ENCODE measurements at places on chromosomes 5 and 9. TPM values are rescaled to one million over a fixed set of nuclear protein-coding genes. Genes with fewer than 3 reads are reported as not detected.

The KYAT1 gene
- 3.3 TPM for polyA plus RNA-seq

GRCh38 chr9:14432666-14433350 lies 118.9 kb upstream of the NFIB start:
- no peak overlapping the region for H3K4me3 ChIP-seq
- peaks cover 3% of the 10 kb centered on the region for H3K27me3 ChIP-seq
- no peak overlapping the region for H3K27ac ChIP-seq

DNA sequence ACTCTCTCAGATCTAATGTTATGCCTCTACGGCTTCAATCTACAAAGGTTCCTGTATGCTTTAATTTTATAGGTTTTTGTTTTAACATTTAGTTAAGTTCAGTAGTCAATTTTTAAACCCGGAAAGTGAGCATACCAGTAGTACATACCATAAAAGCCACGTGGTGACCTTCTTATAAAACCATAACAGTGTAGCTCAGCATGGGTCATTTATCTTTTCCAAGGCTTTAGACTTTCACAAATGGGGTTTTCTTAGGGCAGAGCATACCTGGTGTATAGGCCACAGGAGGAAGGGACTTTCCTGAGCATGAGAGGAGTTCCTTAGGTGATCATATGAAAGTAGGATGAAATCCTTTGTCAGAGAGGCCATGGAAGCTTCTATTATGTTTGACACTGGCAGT lies 23.2 kb downstream of the ECM2 start:
- no peaks in the 10 kb centered on the region for H3K36me3 ChIP-seq
- DNase-seq, result no peak
- no peaks in the 10 kb centered on the region for H3K4me1 ChIP-seq
- no peaks in the 10 kb centered on the region for H3K27me3 ChIP-seq
- H3K27ac ChIP-seq, result no peak overlapping the region
- H3K4me3 ChIP-seq, result no peak overlapping the region

- no peak overlapping the region for H3K27ac ChIP-seq
- H3K36me3 ChIP-seq, result no peaks in the 10 kb centered on the region
- no peak overlapping the region for H3K4me3 ChIP-seq
- H3K4me1 ChIP-seq, result no peaks in the 10 kb centered on the region
These were observed 31.0 kb downstream of the UGT3A2 start for GRCh38 chr5:36035696-36036095.

The FCN2 gene
- not detected for polyA plus RNA-seq

The SLC27A6 gene
- not detected for polyA plus RNA-seq

The TAF11L5 gene
- not detected for polyA plus RNA-seq

GRCh38 chr9:129867136-129868022 lies 32.1 kb downstream of the USP20 start:
- no peak overlapping the region for H3K4me3 ChIP-seq
- no peak overlapping the region for H3K27ac ChIP-seq
- H3K36me3 ChIP-seq, result peaks cover 29% of the 10 kb centered on the region
- no peaks in the 10 kb centered on the region for H3K27me3 ChIP-seq

DNA sequence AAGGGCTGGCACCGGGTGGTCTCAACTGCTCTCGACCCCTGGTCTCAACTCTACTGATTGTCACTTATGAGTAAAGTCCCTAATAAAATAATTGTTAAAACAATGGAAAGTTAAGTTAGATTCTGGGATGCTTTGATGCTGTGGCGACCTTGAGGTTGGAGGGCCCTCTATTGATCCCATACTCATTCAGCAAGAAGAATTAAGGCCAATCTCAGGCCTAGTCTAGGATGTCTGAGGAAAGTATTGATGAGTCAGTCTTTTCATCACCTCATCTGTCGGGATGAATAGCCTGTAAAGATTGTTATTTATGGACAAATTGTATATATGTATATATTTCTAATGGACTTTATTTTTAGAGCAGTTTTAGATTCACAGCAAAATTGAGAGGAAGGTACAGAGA lies 50.8 kb downstream of the WDR36 start:
- H3K27ac ChIP-seq, result no peak overlapping the region
- peaks cover under 1% of the 10 kb centered on the region for H3K4me1 ChIP-seq
- no peak overlapping the region for H3K4me3 ChIP-seq
- no peaks in the 10 kb centered on the region for H3K27me3 ChIP-seq
- H3K36me3 ChIP-seq, result no peaks in the 10 kb centered on the region

- no peak overlapping the region for H3K4me3 ChIP-seq
- H3K27ac ChIP-seq, result no peak overlapping the region
- H3K27me3 ChIP-seq, result no peaks in the 10 kb centered on the region
- no peak for DNase-seq
- H3K4me1 ChIP-seq, result no peaks in the 10 kb centered on the region
These were observed 28.0 kb upstream of the SIL1 start for GRCh38 chr5:139226131-139226530.

- DNase-seq, result no peak
- no peak overlapping the region for H3K27ac ChIP-seq
- no peak overlapping the region for H3K4me3 ChIP-seq
These were observed 332.3 kb downstream of the TRPM3 start for GRCh38 chr9:70789086-70789485.

The DNLZ gene
- polyA plus RNA-seq, result 26.4 TPM

The GHR gene
- polyA plus RNA-seq, result not detected

DNA sequence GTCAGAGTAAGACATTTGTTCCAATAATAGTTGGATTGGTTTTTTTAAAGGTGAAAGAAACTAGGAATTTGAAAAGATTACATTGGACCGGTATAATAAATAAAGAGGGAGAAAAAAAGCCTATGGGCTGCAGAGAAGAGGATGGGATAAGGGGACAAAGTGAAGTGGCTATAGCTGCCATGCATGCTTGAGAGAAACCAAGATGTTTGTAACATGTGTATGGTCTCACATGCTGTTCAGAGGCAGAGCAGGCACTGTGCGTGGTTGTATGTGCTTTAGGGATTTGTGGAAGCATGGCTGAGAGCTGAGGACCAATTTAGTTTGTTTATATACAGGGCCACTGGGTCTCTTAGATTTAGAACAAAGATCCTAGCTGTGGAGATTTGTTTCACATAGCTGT lies 32.7 kb downstream of the LNPEP start:
- H3K27me3 ChIP-seq, result no peaks in the 10 kb centered on the region
- H3K4me3 ChIP-seq, result no peak overlapping the region
- H3K27ac ChIP-seq, result peak overlapping the region; percentile 23
- H3K36me3 ChIP-seq, result peaks cover 10% of the 10 kb centered on the region

- H3K27me3 ChIP-seq, result no peaks in the 10 kb centered on the region
- no peaks in the 10 kb centered on the region for H3K4me1 ChIP-seq
- no peak overlapping the region for H3K4me3 ChIP-seq
- H3K36me3 ChIP-seq, result no peaks in the 10 kb centered on the region
- H3K27ac ChIP-seq, result no peak overlapping the region
- DNase-seq, result no peak
These were observed 133.0 kb downstream of the SMC2 start for GRCh38 chr9:104227108-104227507.

- no peaks in the 10 kb centered on the region for H3K36me3 ChIP-seq
- H3K4me3 ChIP-seq, result no peak overlapping the region
- no peak overlapping the region for H3K27ac ChIP-seq
- DNase-seq, result no peak
- H3K4me1 ChIP-seq, result no peaks in the 10 kb centered on the region
- H3K27me3 ChIP-seq, result no peaks in the 10 kb centered on the region
These were observed 282.2 kb downstream of the MED10 start for GRCh38 chr5:6096101-6096500.

GRCh38 chr5:170182491-170182890 lies 50.3 kb upstream of the C5orf58 start:
- no peak overlapping the region for H3K4me3 ChIP-seq
- H3K4me1 ChIP-seq, result no peaks in the 10 kb centered on the region
- H3K27ac ChIP-seq, result no peak overlapping the region

DNA sequence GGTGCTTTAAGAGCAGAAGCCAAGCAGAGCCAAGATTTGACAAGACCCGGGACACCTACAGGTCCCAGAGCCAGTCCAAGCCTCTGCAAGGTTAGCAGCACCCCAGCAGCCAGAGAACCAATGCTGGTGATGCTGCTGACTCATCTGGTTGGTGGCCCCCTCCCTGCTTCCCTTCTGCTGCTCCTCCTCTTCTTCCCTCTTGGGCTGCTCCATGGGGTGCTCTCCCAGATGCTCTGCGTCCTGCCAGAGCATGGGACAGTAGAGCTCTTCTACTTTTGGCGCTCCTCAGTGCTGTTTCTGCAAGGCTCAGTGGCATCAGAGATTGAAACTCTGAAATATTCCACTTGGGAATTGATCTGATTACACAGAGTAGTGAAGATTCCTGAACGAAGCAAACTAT lies 76.1 kb upstream of the SAP30L start:
- no peak overlapping the region for H3K27ac ChIP-seq
- peaks cover 6% of the 10 kb centered on the region for H3K36me3 ChIP-seq
- H3K27me3 ChIP-seq, result no peaks in the 10 kb centered on the region

- no peak for DNase-seq
- no peak overlapping the region for H3K4me3 ChIP-seq
- H3K27me3 ChIP-seq, result no peaks in the 10 kb centered on the region
- peaks cover 10% of the 10 kb centered on the region for H3K36me3 ChIP-seq
- H3K4me1 ChIP-seq, result no peaks in the 10 kb centered on the region
- H3K27ac ChIP-seq, result no peak overlapping the region
These were observed 195.7 kb downstream of the CDK5RAP2 start for GRCh38 chr9:120383999-120384924.

The GABRA6 gene
- not detected for polyA plus RNA-seq

The UGT3A1 gene
- not detected for polyA plus RNA-seq

DNA sequence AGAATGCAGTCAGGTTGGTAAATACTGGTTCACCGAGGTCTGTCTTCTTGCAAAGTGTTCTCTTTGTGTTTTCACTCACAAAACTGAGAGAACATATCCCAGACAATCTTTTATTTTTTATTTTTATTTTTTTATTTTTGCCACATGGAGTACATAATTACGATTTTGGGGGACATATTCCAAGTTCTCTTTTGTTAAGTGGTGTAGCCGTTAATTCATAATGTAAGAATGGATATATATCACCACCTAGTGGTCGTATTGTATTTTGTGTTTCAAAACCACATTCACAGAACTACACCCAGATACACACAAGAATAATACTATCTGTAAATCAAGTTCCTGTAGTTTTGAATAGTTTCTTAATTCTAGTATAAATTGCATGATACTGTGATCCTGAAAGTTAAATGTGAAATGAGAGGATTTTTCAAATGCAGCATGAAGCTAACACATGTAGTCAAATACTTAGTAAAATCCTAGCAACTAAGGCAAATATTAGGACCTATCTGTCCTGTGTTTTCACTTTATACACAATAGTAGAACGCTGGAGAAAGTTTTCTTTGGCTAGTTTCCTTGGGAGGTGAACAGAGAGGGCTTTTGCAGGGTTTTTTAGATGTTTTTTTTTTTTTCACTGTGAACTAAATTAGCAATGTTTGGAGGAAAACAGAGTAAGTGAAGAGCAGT lies 92.7 kb downstream of the VCAN start:
- H3K27me3 ChIP-seq, result no peaks in the 10 kb centered on the region
- peaks cover 100% of the 10 kb centered on the region for H3K36me3 ChIP-seq
- H3K4me3 ChIP-seq, result no peak overlapping the region
- no peak for DNase-seq

The LHX3 gene
- not detected for polyA plus RNA-seq

The GRXCR2 gene
- not detected for polyA plus RNA-seq

The CNOT8 gene
- 98.7 TPM for polyA plus RNA-seq

DNA sequence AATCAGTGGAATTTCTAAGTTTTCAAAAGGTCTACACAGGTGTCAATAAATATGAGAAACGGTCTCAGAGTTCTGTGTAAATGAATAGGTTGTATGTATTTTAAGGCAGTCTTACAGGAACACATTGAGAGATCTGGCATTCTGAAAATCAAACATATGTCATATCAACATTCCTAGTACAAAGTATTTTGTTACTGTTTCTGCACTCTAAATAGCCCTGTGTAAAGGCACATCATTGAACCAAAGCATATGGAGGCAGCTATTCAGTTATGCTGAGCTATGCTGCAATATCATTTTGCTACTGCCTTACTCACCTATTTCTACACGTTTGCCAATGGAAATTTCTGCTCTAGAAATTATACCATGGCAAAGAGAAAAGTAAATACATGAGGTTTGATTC lies 379.1 kb downstream of the KIAA0825 start:
- no peak for DNase-seq
- H3K27ac ChIP-seq, result no peak overlapping the region
- no peaks in the 10 kb centered on the region for H3K27me3 ChIP-seq

DNA sequence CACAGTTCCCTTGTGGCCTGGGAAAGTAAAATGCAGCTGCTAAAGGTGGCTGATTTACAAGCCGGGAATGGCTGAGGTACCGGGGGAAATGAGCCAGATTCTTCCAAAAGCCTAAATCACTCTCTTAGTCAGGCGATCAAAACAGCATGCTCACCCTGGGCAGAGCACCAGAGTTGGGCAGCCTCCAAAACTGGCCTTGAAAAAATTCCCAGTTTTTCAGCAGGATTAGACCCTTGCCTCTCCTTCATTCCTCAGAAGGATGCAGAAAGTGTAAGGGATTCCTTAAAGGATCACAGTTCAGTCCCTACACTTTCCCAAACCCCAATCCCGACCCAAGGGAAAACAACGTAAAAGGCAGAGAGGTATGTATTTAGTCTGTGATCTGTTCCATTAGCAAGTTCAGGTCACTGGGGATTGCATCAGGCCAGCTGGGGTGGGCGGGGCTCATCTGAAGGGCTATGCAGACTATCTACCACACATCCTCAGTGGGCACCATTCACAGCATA lies 16.9 kb downstream of the TMEM174 start:
- H3K27me3 ChIP-seq, result peaks cover 77% of the 10 kb centered on the region
- no peaks in the 10 kb centered on the region for H3K36me3 ChIP-seq
- DNase-seq, result no peak
- no peaks in the 10 kb centered on the region for H3K4me1 ChIP-seq

GRCh38 chr5:14497311-14497710 lies 84.3 kb upstream of the OTULINL start:
- no peaks in the 10 kb centered on the region for H3K27me3 ChIP-seq
- H3K36me3 ChIP-seq, result peaks cover 66% of the 10 kb centered on the region
- no peak for DNase-seq
- H3K4me1 ChIP-seq, result peaks cover 36% of the 10 kb centered on the region

- H3K27me3 ChIP-seq, result no peaks in the 10 kb centered on the region
- no peaks in the 10 kb centered on the region for H3K4me1 ChIP-seq
- H3K27ac ChIP-seq, result no peak overlapping the region
- H3K36me3 ChIP-seq, result peaks cover 96% of the 10 kb centered on the region
These were observed 115.0 kb upstream of the CACNA1B start for GRCh38 chr9:137762414-137763061.

GRCh38 chr9:33133186-33133585 lies 34.0 kb downstream of the B4GALT1 start:
- H3K27me3 ChIP-seq, result no peaks in the 10 kb centered on the region
- no peak overlapping the region for H3K4me3 ChIP-seq
- peaks cover 46% of the 10 kb centered on the region for H3K36me3 ChIP-seq
- H3K27ac ChIP-seq, result no peak overlapping the region
- DNase-seq, result no peak
- H3K4me1 ChIP-seq, result peaks cover 56% of the 10 kb centered on the region

The MYO10 gene
- 0.35 TPM for polyA plus RNA-seq

GRCh38 chr9:93994132-93994531 lies 39.0 kb upstream of the BARX1 start:
- DNase-seq, result no peak
- H3K27ac ChIP-seq, result no peak overlapping the region
- H3K36me3 ChIP-seq, result no peaks in the 10 kb centered on the region
- H3K4me3 ChIP-seq, result no peak overlapping the region

- DNase-seq, result no peak
- no peaks in the 10 kb centered on the region for H3K27me3 ChIP-seq
- H3K4me3 ChIP-seq, result no peak overlapping the region
- H3K36me3 ChIP-seq, result no peaks in the 10 kb centered on the region
- H3K27ac ChIP-seq, result no peak overlapping the region
- H3K4me1 ChIP-seq, result no peaks in the 10 kb centered on the region
These were observed 46.8 kb downstream of the ITGA2 start for GRCh38 chr5:53035868-53036381.

Measured in CD14-positive monocyte (primary cell).